Stimulated activated CD8-positive, alpha-beta memory T cell treated with anti-CD3 and anti-CD28 coated beads, Interleukin-7, amount 100 ng/mL, for 48 hours (primary cell): ENCODE measurements at places on chromosomes 12 and 14.

DNA sequence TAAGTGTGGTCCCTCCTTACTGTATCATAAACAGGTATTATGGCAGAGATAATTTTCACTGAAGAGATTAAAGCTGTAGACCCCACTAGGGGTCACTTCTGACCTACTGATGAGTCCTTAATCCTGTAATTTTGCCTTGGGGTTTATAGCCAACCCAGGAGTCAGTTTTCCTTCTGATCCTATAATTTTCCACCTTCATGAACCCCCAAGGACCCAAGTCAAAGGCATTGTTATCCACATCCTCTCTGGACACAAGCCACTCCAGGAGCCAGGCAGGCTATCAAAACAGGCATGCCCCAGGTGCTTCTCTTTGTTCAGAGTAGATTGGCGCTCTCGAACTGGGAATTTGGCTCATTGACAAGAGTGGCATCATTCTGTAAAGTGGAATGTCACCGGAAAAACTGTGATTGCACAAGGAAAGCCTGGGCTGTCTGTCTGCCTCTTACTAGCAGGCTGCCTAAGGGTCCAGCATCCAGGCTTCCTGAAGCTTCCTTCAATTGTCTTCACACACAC is 1523.2 kb upstream of the FLRT2 start:
- no peak for DNase-seq

GRCh38 chr12:26149968-26150500 is 25.2 kb upstream of the BHLHE41 start:
- DNase-seq: no peak

DNA sequence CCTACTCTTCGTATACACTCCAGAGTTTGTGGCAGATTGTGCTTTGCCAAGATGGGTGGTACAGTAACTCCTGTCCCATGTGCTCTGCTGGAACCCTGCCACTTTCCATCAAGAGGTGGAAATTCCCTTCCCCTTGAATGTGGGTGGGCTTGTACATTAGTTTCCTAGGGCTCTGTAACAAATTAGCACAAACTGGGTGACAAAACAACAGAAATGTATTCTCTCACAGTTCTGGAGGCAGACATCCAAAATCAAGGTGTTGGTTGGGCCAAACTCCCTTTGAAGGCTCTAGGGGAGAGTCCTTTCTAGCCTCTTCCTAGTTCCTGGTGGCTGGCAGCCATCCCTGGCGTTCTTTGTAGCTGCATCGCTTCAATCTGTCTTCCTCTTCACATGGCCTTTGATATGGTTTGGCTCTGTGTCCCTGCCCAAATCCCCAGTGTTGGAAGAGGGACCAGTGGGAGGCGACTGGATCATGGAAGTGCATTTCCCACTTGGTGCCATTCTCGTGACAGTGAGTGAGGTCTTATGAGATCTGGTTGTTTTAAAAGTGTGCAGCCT is 117.5 kb downstream of the VRK1 start:
- no peak for DNase-seq

GRCh38 chr14:34824826-34825225 is 50.3 kb downstream of the BAZ1A start:
- no peak for DNase-seq

- DNase-seq: no peak
These were observed 33.9 kb downstream of the SPX start for GRCh38 chr12:21559855-21560569.
